Stimulated activated CD4-positive, alpha-beta T cell treated with anti-CD3 and anti-CD28 coated beads, Interleukin-1b, Interleukin-23, amount 100 ng/mL, for 4 hours (primary cell): ENCODE measurements at places on chromosomes 4 and X.

DNA sequence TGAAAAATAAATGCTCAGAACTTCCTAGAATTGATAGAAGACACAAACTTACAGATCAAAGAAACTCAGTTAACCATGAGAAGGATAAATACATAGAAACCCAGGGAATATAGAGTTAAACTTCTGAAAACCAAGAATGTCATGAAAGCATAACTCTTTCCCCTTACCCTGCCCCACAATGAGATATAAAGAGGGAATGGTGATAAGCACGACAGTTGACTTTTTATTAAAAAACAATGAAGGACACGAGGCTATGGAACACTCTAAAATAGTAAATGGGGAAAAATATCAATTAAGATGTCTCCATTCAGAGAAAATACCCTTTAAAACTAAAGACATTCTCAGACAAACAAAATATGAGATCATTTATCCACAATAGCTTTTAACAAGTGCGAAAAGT is 154.7 kb downstream of the ANTXR2 start:
- no peak for DNase-seq

GRCh38 chr4:52576961-52577623 is 82.0 kb downstream of the USP46 start:
- no peak for DNase-seq

DNA sequence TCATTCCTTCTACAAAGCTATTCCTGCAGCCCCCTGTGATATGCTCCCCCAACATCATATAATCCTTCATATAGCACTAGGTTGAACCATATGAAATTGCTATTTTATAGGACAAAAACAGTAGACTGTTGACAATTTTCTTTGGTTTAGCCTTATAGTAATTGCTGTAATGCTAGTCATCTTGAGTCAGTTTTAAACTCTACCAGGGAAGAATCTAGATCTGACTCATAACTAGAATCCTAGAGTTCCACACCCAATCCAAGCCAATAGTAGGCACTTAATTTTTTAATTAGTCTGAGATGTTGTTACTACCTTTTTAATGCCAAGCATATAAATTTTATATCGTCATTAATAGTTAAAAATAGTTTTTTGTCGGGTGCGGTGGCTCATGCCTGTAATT is 136.8 kb downstream of the CHRNA9 start:
- DNase-seq: no peak

GRCh38 chr4:121448231-121448630 is 67.4 kb upstream of the QRFPR start:
- no peak for DNase-seq

DNA sequence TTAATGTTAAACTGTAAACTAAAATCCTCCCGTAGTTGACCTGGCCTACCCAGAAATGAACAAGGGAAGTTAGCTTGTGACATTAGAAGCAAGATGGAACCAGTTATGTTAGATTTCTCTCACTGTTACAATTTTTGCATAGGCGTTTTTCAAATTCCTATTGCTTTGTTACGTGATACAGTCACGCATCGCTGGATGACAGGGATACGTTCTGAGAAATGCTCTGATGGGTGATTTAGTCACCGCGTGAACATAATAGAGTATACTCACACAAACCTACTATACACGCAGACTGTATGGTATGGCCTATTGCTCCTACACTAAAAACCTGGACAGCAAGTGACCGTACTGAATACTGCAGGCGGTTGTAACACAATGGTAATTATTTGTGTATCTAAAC is 46.7 kb upstream of the PUDP start:
- DNase-seq: no peak

DNA sequence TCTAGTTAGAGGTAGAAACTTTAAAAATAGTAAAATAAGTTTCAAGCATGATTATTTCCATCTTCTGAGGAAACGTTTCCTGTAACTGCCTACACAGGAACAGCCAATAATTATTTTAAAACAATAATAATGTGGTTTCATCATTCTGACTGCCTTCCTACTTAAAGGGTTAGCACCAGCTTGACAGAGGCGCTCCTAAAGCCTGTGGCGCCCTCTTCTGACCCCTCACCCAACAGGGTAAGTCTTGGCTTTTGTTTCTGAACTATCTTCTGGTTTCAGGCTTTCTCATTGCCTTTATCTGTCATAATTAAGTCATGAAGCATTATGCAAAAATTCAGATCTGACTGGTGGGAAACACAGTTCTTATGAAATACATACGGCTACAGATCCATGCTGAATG is 96.7 kb downstream of the ITM2A start:
- DNase-seq: peak; percentile 61

GRCh38 chr4:132123870-132124623 is 1025.0 kb upstream of the PCDH10 start:
- no peak for DNase-seq

DNA sequence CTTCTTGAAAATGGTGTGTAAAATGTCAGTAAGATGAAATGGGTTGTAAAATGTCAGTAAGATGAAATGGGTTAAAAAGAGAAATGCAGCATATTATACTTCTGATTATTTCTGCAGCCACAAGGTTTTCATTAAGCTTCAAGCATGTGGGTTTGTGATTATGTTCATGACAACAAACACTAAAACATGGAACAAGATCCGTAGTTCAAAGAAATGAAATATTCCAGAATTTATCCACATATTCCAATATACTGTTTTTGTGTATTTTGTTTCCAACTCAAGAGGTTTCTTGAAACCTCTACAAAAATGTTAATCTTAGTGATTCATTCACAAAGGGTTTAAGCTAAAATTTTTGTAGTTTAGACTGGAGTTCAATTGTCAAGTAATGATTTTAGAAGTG is 84.0 kb downstream of the ADAMTS3 start:
- DNase-seq: no peak

DNA sequence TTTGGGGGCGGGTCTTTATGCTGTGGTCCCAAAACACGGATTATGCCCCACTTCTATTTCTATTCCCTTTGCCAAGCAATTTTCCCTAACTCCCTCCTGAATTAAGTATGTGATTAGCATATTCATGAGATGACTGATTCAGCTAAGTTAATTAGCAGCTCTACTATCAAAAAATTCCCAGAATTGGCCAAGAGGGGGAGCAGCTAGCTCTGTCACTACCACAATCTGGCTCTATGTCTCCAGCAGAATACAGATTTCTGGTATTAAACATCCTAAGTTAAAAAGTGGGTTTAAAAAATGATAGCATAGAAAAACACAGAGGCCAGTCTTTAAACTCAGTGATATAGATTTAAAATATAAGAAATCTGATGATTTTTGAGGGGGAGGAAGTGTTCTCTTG is 80.3 kb downstream of the GPC4 start:
- no peak for DNase-seq

DNA sequence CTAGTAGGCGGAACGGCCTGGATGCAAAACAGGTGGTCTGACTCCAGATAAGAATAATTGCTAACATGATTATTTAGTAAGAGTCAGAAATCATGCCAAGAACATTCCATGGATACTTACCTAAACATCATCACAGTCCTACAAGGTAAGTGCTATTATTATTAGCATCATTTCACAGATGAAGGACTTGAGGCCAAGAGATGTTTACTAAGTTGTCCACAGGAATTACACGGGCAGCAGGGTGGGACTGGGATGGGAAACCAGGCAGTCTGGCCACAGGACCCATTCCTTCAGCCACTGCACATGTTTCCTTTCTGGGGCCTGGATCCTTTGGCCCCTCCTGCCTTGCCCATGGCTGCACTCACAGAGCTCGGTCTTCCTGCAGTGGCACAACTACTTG is 48.3 kb downstream of the ANAPC4 start:
- DNase-seq: no peak

- DNase-seq: no peak
Measured at GRCh38 chr4:151436093-151436518, 27.1 kb downstream of the FHIP1A start.

DNA sequence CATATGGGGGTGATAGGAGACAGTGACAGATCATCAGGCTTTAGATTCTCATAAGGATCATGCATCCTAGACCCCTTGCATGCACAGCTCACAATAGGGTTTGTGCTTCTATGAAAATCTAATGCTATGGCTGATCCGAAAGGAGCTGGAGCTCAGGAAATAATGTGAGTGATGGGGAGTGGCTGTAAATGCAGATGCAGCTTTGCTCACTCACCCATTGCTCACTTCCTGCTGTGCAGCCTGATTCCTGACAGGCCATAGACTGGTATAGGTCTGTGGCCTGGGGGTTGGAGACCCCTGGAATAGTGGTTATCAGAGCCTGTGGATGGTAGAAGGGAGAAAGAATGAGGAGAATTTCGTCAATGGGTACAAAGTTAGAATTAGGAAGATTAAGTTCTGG is 2751.1 kb downstream of the ARAP2 start:
- DNase-seq: no peak

GRCh38 chrX:108312011-108312410 is 126.2 kb downstream of the COL4A6 start:
- DNase-seq: no peak

- DNase-seq: no peak
Measured at GRCh38 chrX:14356401-14356800, 172.9 kb upstream of the GLRA2 start.

DNA sequence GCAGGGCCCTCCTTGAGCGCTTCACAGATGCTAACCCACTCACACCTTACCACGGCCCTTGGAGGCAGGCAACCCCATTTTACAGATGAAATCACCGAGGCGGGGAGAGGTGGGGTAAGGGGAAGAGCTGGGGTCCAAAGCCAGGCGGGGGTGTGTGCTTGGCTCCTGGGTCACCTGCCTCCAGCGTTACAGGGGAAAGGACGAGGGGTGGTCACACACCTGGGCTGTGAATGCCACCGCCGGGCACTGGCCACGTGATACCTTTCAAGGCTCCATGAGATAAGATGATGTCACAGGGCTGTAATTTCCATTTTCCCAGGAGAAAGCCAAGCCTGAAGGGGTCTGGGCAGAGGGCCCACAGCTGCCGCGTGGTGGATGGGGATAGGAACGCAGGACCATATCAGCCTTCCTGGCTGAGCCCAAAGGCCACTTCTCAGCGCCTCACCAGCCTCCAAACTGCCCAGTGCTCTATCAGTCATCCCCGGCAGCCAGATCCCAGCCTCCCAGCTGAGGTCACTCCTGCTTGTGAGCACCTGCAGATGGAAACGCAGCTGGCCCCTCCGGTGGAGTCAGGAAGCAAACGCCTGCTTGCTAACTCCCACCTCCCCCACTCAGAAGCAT is 62.4 kb upstream of the CRMP1 start:
- no peak for DNase-seq

DNA sequence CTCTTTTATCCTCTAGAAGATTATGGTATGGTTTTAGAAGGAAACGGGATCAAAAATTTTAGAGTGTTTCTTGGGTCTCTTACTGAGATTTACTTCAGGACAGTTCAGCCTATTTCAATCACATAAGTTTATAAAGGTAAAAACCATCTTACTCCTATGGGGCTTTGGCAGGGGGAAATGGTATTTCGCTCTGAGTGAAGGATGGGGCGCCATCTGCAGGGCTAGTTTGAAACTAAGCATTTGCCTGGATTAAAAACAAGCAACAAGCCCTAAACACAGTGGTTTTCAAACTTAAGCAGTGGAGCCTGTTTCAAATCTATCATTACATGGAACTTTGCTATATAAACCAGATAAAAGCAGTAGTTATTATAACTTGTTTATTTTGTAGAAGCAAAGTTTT is 361.5 kb upstream of the FMR1 start:
- DNase-seq: no peak

GRCh38 chrX:25020391-25020904 is 4.7 kb upstream of the ARX start:
- no peak for DNase-seq

DNA sequence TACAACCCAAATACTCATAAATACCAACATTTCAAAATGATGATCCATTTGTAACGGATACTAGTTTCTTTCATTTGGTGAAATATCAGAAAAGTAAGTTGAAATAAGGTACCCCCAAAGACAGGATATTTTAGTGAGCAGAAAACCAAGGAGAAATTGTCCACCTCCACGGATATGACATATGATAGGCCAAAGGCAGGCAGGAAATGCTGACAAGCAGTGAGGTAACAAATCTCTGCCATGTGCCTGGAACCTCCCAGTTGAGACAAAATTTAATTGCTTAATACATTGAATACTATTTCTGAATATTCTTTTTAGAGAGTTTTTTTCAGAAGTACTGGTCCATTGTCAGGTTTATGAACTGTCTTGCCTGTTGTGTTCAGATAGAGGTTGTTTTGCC is 118.8 kb downstream of the GATB start:
- DNase-seq: no peak

DNA sequence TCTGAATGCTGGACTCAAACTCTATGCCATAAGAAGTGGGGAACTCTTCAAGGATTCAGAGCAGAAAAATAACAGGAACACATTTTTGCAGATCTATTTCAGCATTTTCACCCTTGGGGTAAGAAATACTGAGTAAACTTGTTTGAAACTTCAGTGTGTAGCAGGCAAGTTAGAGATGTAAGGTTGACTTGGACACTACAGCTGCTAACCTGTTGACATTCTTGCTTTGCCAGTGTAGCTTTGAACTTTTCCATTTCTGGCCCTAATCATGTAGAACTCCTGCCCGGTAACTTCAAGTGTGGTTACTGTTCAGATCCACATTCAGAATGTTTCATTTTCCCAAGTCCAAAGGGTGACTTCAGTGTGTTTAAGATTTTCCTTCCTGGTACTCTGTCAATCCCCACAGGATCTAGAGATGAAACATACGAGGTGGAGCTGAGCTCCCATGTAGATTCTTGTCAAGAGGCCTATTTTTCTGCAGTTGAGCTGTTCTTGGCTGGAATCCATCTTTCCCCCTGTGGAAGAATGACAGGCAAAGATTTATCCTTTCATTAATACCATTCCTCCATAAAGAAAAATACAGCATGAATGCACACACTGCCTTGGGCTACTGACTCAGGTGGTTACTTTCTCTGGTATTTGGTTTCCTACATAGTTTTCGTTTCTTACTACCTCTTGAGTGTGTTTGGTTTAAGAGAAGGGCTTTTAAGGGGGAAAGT is 34.1 kb downstream of the FHDC1 start:
- no peak for DNase-seq

DNA sequence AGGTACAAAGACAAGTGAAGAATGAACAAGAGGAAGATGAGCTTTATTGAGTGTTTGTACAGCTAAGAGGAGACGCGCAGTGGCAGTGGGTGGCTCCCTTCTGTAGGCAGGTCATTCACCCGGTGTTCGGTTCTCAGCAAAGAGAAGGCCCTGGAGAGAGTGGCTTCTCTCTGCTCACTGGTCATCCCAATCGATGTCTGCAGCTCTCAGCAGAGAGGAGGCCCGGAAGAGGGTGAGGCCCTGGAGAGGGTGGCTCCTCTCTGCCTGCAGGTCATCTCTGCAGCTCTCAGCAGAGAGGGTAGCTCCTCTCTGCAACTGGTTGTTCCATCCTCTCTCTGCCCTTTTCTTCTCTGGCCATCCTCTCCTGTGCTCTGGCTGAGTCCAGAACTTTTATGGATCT is 126.5 kb downstream of the UGT8 start:
- DNase-seq: no peak
